ENCODE measurements at places on chromosomes 2 and 18.

DNA sequence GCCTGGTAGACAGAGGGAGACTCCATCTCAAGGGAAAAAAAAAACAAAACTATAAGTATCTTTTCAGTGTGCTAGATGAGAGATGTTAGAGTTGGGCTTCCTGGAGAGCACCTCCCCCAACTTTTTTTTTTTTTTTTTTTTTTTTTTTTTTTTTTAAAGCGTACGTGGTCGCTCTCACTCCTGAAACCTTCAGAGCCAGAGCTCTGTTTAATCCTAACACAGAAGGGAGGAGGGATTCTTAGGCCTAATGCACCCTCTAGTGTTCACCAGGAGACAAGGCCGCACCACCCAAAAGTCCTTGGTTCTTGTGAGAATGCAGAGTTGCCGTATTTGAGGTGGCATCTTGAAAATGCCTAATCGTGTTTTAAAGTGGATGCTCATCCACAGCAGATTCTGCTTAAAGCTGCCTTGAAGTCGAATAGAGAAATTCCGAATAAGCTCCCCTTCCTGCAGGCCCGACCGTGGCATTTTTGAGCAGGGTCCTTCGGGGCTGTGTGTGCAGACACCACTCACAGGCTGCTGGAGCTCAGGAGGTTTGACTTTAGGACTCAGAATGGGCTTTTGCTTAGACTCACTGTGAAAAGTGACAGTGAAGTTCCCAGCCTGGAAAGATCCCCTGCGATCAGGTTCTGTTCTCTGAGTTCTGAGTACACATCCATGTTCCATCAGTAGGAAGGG is 252.6 kb downstream of the AGAP1 start:
- DNase-seq, result peak; percentile 15

- DNase-seq, result no peak
Measured at GRCh38 chr2:230540332-230540731, 124.3 kb downstream of the SP100 start.

DNA sequence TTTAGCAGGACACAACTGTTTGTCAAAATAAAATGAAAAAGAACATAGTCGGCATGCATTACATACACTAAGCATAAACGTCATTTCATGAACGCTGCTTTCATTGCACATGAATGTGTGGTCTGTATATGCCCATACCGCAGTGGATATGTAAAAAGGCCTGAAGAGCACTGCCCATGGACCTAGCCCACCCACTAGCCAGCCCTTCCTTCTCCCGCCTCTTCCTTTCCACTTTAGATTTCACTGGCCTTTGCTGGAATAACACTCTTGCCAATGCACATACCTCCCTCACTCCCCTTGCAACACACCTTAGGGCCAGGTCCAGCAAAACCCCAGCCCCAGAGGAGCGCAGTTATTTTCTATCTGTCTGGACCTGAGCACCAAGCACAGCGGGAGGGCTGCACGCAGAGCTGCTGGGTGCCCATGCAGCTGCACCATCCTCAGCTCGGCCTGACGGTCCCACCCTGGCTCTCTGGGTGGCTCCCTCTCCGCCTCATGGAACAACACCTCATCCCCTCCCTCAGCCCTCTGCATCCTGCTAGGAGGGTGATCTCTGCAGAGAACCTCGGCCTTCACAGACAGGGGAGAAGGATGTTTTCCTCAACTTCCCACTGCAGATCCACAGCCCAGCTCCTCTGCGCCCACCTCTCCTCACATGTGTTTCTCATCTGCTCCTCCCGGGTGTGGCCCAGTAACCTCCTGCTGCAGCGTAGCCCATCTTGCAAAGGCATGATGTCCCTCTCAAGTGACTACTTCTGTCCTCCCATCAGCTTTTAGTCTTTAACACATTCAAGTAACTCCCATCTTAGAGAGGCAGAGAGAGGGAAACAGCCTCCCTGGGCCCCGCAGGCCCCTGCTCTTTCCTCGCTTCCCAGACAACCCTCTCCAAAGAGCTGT is 72.7 kb downstream of the FBXO15 start:
- DNase-seq, result no peak

GRCh38 chr2:130987519-130988425 is 105.5 kb downstream of the FAM168B start:
- no peak for DNase-seq

DNA sequence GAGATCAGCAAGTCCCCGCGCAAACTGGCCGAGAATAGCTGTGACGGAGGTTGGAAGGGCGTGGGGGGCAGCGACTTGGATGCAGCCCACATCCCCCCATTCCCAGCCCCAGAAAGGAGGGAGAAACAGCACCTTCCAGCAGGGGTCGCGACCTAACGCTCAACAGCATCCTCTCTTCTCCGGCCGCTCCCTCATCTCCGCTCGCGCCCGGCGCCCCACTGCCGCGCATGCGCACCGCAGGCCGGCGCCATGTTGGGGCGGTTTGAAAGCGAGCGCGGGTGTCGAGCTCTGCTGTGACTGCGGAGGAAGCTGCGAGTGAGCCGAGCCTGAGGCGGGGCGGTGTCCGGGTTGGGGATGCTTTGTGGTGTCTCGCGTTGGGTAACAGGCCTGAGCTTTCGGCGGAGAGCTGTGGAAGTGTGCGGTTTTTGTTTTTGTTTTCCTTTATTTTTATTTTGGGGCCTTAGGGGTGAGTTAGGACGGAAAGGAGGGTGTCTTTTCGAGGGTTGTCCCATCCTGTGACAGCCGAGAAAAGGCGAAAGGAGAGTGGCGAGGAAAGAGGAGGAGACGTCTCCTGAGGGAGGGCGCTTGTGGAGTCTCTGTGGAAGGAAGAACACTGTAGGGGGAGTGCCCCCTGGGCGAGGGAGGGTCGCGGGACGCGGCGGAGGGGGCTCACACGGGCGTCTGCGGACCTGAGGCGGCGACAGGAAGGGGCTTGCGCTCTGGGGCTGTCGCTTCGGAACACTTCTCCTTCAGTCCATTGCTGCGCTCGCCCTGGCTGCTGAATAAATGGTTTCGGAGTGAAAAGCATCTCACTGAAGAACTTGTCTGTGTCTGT is at the start of the genes C18orf54 and STARD6:
C18orf54 (plus strand) TSS at position 247 of the 835 bp plus-strand sequence. CDS start 2,667 bp downstream, outside the sequence.
STARD6 (minus strand) TSS at position 199 of the 835 bp plus-strand sequence. CDS start 3,285 bp downstream, outside the sequence.
- peak; percentile 77 for DNase-seq

GRCh38 chr2:233857511-233858141 is 3.3 kb upstream of the HJURP start:
- DNase-seq, result peak; percentile 46

DNA sequence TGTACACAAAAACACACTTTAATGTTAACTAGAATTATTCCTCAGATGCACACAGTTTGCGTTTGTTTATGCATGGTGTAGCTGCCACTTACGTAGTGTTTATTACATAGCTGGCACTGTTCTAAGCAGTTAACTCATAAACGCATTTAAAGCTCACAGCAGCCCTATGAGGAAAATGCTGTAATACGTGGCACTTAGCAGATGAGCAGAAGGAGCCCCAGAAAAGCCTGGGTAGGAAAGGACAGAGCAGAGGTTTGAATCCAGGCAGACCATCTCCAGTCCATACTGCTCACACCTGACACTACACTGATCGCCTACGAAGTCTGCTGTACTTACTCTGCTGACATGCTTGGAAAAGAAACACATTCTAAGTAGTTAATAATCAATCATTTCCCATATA is 66.6 kb downstream of the BCL2 start:
- DNase-seq, result no peak

DNA sequence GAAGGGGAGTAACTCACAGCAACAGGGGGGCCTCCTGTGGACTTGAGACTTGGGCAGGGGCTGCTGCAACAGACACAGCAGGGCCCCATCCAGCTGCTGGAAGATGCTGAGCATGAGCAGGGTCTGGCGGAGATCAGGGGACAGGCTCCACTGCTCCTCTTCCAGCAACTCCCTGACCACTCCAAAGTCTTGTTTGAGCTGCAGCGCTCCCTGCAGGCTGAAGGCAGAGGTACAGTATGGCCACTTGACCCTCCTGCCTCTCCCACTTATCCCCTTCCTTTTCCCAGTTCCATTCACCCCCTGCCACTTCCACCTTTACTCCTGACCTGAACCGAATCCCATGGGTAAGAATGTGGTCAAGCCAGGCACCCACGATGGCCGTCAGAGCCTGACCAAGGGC is 2.4 kb upstream of the MRPL53 start:
- DNase-seq, result no peak

GRCh38 chr18:55780586-55781071 is 192.6 kb upstream of the TCF4 start:
- no peak for DNase-seq

GRCh38 chr2:43269074-43269572 is 42.7 kb upstream of the ZFP36L2 start:
- no peak for DNase-seq

DNA sequence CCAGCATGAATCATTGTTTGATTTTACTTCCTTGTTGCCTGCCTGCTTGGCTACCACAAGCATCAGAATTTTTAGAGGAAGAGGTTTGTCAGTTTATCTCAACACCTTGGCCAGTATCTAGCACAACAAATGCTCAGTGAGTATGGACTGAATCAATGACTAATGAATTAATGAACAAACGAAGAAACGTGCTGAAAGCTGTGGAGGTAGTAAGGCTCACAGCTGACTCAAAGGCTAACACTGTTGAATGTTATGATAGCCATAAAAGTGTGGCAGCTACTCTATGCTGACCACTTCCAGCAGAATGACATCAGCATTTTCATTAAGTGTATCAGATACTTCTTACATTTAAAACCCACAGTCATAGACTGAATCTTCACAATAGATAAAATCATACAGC is 543.4 kb downstream of the IRS1 start:
- DNase-seq, result no peak

Measured in CD4-positive, alpha-beta T cell (primary cell).